ENCODE measurements at places on chromosomes 4 and X.

- no peak for DNase-seq
Measured at GRCh38 chr4:130479020-130479419, 1383.1 kb downstream of the C4orf33 start.

GRCh38 chrX:78116365-78116764 lies 12.3 kb downstream of the PGK1 start:
- no peak for DNase-seq

GRCh38 chr4:7343081-7343655 lies 91.6 kb downstream of the PSAPL1 start:
- no peak for DNase-seq

DNA sequence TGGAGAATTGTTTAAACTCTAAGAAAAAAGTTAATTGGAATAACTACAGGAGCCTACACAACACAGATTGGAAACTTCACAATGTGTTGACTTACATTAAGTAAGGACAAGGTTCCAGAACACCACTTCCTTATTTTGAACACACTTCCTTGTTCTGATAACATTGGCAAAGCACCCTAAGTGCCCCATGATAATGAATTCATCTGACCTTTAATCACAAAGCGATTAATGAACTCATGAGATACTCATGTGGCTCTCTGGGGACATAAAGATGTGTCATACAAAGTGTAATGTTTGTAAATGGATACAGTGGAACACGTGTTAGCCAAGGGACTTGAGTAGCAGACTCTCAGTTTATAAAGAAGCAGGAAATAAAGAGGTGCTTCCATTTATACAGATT lies 69.0 kb upstream of the ATOH1 start:
- DNase-seq = no peak

- DNase-seq = no peak
Measured at GRCh38 chrX:25016938-25017598, 1.3 kb upstream of the ARX start.

DNA sequence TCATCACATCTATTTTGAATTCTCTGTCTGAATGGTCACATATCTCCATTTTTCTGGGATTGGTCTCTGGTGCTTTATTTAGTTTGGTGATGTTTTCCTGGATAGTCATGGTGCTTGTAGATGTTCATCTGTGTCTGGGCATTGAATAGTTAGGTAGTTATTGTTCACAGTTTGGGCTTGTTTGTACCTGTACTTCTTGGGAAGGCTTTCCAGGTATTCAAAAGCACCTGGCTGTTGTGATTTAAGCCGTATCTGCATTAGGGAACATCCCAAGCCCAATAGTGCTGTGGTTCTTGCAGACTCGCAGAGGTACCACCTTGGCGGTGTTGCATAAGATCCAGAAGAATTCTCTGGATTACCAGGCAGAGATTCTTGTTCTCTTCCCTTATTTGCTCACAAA lies 44.6 kb downstream of the COL4A5 start:
- no peak for DNase-seq

- DNase-seq = no peak
Measured at GRCh38 chr4:10983885-10984640, 299.5 kb upstream of the CLNK start.

DNA sequence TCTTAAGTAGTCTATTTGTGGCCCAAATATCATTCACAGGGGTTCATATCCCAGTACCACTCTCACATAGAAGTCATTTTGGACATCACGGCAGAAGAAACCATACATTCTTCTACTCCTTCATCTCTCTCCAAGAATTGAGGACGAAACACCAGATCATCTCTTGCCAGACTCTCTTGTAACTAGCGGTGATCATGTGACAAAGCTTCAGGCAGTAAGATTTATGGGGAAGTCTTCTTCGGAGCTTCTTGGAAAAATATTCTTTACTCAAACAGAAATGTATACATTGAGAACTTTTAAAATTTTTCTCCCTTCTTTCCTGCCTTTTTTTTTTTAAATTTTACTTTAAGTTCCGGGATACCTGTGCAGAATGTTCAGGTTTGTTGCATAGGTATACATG lies 4.7 kb upstream of the TBC1D19 start:
- no peak for DNase-seq

DNA sequence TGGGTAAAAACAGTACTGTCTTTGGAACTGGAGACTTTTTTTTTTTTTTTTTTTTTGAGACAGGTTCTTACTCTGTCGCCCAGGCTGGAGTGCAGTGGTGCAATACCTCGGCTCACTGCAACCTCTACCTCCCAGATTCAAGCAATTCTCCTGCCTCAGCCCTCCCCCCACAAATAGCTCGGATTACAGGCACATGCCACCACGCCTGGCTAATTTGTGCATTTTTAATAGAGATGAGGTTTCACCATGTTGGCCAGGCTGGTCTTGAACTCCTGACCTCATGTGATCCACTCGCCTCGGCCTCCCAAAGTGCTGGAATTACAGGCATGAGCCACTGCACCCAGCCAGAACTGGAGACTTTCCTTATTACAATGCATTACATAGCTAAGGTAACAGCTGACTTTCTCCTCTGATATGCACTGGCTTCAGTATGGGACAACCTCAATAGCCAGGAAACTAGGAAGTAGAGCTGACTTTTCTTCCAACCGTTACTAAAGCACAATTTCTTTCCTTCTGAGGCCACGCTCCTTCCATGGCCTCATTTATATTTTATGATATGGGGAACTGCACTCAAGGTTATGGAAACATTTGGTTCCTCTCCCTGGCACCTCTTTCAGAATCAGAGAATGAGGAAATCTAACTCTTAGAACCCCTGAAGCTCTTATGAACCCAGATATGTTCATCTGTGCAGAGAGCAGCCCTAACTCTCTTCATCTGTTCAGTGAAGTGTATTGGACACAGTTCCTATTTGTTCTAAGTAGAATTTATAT lies 53.5 kb upstream of the FAM9B start:
- no peak for DNase-seq

GRCh38 chr4:185782523-185782922 lies 29.5 kb downstream of the SORBS2 start:
- no peak for DNase-seq

GRCh38 chr4:54588404-54588803 lies 69.4 kb upstream of the KIT start:
- no peak for DNase-seq

Measured in Calu3 (cell line).